ENCODE measurements at places on chromosomes 5 and 9.

DNA sequence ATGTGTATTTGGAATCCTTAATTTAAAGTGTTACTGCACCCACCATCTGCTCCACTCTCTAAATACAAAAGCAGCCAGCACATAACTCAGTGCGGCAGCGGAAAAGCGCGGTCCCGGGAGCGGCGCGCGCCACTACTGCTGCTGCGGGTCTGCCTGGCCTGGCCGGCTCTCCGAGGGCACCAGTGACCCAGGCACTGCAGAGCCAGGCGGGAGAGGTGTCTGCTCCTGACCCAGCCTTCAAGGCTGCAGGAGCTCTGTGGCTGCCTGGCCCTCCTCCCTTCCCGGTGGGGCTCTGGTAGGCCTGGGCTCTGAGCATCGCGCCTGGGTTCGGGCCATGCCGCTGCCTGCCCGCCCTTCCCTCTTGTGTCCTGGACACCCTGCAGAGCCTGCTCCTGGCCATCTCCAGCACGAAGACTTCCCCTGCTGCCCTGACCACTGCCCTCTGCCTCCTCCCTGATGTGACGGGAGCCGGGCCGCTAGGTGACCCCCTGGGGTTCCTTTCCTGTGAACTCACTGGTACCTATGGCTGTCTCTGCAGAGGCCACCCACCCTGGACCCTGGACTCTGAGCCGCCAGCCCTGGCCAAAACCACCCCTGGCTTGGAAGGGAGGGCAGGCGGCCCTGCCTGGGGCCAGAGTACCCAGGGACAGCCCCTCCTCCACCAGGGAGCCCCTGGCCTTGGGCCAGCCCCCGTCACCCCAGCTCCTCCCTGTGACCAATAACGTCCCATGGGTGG, 32.8 kb upstream of the UBAC1 start:
- no peak for DNase-seq

DNA sequence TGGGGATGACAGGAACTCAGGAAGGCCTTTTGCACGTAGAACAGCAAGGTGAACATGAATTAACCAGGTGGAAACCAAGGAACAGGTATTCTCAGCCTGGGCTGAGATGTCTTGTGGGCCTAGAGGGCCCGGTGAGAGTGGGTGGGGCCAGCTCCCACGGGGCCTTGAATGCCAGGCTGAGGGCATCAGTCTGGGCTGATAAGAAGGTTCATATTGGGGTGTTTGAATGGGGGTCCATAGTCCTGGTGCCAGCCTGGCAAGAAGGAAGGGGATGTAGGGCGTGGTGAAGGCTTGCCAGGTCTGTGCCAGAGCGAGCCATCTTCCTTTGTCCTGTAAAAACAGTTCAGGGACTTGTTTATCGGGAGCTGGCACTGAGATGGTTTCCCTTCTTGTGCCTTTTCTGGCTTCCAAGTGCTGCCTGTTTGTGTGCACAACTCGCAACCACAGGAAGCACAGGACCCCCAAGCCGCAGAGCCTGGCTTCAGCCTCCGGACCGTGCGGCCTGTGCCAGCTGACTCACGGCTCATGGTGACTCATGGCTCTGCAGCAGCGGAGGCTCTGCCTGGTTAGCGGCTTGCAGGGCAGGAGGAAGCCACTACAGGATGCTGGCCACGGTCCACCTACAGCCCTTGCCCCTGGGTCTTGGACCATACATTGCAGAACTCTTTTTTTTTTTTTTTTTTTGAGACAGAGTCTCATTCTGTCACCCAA, 2.4 kb downstream of the CARD19 start:
- peak; percentile 56 for DNase-seq

DNA sequence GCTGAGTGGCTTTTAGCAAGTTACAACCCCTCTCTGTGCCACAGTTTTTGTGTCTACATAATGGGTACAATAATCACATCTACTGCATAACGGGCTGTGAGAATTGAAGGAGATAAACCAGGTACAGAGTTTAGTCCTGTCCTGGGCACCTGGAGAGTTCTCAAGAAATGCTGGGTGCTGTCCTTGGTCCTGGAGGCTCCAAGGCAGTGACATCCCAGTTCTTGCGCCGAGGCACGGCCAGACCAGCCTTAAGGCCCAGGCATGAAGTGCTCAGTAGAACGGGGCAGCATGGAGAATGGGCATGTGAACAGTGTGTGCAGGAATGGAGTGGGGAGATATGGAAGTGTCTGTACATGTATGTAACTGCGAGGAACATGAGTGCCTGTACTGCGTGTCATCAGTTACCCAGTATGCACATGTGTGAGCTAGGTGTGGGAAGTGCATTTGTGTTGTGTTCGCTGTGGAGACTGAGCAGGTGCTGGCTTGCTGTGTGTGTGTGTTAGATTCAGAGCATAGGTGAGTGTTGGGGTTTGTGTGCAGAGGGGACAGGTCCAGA, 6.3 kb upstream of the UNC5A start:
- DNase-seq, result no peak

- no peak for DNase-seq
These were observed 352.7 kb downstream of the SPOCK1 start for GRCh38 chr5:137146402-137146890.

DNA sequence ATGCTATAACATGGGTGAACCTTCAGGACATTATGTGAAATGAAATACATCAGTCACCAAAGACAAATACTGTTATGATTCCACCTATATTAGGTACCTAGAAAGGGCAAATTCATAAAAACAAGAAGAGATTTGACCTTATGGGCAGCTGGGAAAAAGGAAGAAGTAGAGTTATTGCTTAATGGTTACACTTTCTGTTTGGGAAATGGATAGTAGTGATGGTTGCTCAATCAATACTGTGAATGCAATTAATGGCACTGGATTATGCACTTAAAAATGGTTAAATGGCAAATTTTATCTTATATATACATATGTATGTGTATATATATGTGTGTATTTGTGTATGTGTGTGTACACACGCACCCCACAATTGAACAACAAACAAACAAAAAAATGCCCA, 15.2 kb downstream of the FKBP15 start:
- DNase-seq, result no peak

GRCh38 chr9:91832322-91832721, 117.7 kb downstream of the ROR2 start:
- no peak for DNase-seq

GRCh38 chr5:1544294-1544961, 20.7 kb upstream of the LPCAT1 start:
- DNase-seq, result no peak

GRCh38 chr5:173294673-173295320, 33.4 kb downstream of the STC2 start:
- DNase-seq, result no peak

DNA sequence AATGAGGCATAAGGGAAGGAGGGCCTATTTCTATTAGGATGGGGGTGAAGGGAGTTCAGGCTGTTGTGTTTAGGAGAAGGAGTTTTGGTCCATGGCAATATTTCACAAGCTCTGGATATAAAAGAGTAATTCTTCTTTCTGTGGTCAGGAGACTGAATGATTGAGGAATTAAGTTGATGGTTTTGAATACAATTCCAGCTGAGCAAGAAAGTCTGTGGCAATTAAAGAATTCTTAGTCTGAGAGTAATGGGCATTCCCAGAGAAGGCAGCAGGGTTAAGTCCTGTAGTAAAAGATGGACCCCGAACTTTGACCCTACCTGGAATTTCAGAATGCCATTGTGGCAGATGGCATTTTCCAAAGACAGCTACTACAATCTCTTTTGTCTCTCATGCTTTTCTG, 202.6 kb downstream of the TLE4 start:
- DNase-seq, result no peak

GRCh38 chr9:99266255-99267023, 44.4 kb downstream of the SEC61B start:
- peak; percentile 39 for DNase-seq
